Stimulated activated CD4-positive, alpha-beta T cell treated with anti-CD3 and anti-CD28 coated beads, Interleukin-1b, Interleukin-23, amount 100 ng/mL, for 1 hour (primary cell): ENCODE measurements at places on chromosomes 3 and 15.

- DNase-seq, result no peak
Observed at GRCh38 chr3:177657243-177657642, 460.0 kb upstream of the TBL1XR1 start.

DNA sequence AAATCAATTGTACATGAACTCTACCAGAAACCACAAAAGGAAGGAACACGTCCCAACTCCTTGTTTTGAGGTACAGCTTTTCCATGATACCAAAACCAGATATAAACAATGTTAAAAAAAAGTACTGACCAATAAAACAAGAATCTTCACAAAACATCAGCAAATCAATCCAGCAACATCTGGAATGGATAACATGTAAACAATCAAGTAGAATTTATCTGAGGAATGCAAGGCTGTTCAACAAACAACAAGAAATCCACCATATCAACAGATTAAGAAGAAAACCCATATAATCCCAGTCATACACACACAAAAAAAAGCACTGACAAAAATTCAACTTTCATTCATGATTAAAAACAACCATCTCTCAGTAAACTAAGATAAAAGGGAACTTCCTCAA is 26.7 kb downstream of the TJP1 start:
- no peak for DNase-seq

GRCh38 chr3:43249405-43249804 is 36.9 kb upstream of the SNRK start:
- DNase-seq, result no peak

DNA sequence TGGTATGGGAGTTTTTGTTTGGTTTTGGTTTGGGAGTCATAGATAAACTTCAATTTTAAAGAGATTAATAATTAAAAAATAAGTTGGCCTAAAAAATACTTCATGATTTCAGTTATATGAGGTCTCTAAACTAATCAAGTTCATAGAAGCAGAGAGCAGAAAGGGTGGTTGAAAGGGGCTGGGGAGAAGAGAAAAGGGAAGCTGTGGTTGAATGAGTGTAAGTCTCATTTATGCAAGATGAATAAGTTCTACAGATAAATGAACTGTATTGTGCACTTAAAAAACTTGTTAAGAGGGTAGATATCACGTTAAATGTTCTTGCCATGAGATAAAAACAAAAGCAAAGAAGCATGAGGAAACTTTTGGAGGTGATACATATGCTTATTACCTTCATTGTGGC is 188.7 kb downstream of the NSUN3 start:
- no peak for DNase-seq

GRCh38 chr3:18837137-18837755 is 311.1 kb upstream of the KCNH8 start:
- no peak for DNase-seq

GRCh38 chr3:123432832-123433523 is 15.9 kb downstream of the ADCY5 start:
- no peak for DNase-seq

GRCh38 chr3:135911110-135911509 is 54.4 kb upstream of the PPP2R3A start:
- no peak for DNase-seq

DNA sequence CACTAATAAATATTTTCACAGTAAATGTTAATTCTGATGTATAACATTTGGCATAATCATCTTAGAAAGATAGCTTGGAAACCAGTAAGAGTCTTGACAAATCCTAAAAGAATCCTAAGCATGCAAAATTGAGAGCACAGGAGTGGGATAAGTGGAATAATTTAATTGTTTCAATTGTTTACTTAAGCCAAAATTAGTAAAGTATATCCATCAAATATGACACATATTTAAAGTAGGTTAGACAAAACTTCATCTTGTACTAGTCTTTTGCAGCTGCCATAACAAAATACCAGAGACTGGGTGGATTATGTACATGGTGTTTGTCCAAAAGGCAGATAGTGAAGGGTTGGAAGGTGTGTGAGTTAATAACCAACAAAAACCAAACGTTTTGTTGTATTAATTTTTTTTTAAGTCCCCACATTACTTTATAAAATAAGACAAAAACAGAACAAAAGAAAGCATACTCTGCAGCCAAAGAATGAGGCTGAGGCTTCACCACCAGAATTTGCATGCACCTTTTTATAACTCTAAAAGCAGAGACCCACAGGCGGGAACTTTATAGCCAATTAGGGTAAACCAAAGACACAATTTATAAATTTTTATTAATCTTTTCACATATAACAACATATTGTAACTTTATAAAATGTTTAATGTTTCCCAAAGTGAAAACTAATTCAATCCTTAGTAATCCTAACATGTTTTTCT is 41.9 kb upstream of the CD200R1L start:
- DNase-seq, result no peak

GRCh38 chr15:73885954-73886700 is 12.8 kb downstream of the TBC1D21 start:
- DNase-seq, result no peak

DNA sequence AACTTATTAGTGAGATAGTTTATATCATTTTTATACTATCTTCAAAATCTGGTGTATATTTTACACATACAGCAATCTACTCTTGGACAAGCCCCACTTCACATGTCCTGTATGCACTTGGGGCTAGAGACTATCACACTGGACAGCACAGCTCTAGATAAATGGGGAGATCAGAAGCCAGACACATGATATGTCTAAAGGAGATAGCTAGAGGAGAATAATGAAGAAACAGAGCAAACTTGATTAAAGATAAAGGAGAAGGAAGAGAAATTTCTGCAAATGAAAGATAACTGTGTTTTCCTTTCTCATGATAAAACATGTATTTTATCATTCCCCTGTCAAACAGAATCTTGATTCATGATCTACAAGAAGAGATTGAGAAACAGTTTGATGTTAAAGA is 13.0 kb downstream of the CPA3 start:
- DNase-seq, result no peak

DNA sequence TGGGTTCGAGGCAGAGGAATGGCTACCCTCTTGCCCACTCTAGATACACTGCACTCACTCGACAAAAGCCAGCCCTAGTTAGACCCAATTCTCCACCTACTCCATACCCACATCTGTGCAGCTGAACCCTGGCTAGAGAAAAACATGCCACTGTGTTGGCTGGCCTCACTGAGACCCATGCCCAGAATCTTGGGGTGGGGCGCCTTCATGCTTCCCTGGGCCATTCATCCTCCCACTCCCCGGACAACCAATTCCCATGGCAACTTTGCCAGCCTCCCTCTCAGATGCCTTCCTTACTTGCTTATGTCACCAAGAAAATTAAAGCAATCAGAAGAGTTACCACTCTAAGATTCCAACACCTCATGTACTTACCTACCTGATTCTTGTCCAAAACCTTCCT is 9.2 kb upstream of the LIMD1 start:
- no peak for DNase-seq

GRCh38 chr15:39565851-39566250 is 15.0 kb upstream of the THBS1 start:
- no peak for DNase-seq

- DNase-seq, result no peak
Observed at GRCh38 chr15:62989366-62990055, 53.0 kb upstream of the TPM1 start.

DNA sequence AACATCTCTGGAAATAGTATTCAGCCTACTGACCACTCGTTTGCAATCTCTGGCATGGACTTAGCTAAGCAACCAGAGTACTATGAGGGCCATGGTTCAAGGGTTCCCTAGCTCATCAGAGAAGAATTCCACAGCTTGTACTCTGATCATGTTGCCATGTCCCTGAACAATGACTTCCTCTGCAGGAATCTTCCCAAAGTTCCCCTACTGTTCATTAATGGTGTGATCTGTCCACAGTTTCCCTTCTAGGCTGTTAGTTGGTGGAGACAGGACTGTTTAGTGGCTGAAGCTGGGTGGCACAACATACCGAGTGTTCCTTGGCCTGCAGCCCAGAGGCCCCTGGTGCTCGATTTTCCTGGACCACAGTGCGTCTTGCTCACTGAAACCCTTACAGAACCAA is 44.4 kb upstream of the GALNT15 start:
- DNase-seq, result no peak

- DNase-seq, result no peak
Observed at GRCh38 chr3:157132341-157132740, 27.6 kb downstream of the CCNL1 start.

DNA sequence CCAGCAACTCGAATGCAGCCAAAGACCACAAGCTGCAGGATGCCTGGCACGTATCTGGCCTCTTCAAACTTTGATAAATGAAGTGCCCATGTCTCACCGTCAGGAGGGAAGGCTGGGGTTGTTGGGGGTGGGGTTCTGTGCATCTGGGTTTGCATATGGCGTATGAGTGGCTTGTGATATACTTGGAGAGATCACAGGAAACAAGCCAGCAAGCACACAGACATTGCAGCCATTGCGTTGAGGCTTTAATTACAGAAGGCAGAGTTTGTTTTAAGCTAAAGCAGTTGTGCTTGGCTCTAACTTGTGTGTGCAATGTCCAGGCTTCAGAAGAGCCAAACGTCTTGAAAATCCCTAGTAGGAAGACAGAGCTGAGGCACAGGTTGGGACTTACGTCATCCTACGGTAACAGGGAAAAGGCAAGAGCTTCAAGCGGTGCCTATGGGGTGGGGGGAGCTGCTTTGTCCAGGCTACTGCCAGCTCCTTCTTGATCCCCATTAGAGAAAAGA is 109.2 kb downstream of the ASB7 start:
- DNase-seq, result no peak

GRCh38 chr3:106231086-106231485 is 362.3 kb upstream of the CBLB start:
- no peak for DNase-seq

GRCh38 chr15:90617668-90618097 is 88.0 kb downstream of the CRTC3 start:
- DNase-seq, result no peak

GRCh38 chr3:102189956-102190723 is 244.7 kb upstream of the ZPLD1 start:
- DNase-seq, result no peak

GRCh38 chr3:107524841-107525643 is 2.3 kb downstream of the BBX start:
- DNase-seq, result peak; percentile 25

DNA sequence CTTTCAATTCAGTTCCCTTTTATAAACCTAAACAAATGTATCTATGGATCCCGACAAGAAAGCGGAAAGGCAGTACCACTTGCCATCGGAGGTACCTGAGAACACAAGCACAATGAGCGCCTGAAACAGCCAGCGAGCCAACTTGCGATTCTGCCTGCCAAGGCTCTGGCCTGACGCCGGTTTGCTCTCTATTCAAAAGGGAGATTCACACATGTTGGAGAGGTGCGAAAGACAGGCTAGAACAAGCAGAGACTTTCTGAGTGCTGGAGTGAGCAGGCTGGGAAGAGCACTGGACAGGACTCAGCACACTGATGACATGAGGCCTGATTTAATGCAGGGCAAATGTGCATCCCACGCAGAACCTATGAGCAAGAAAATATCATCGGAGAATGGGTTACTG is 17.7 kb upstream of the PRR23E start:
- no peak for DNase-seq

DNA sequence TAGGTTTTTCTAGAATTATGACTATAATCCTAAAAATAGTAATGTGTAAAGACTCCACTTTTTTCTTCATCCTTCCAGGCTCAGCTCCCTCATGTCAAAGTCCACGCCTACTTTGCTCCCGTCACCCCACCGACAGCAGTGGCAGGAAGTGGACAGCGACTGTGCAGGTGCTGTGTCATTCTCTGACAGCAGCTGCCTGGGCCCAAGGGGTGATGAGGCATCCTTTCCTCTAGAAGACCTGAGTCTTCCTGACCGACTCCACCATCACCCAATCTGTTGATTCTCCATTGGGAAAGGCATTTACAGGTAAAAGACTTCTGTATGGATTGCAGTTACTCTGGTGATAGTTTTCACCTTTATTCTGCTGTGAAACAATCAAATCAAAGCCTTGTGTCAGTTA is 54.8 kb downstream of the UBP1 start:
- no peak for DNase-seq

DNA sequence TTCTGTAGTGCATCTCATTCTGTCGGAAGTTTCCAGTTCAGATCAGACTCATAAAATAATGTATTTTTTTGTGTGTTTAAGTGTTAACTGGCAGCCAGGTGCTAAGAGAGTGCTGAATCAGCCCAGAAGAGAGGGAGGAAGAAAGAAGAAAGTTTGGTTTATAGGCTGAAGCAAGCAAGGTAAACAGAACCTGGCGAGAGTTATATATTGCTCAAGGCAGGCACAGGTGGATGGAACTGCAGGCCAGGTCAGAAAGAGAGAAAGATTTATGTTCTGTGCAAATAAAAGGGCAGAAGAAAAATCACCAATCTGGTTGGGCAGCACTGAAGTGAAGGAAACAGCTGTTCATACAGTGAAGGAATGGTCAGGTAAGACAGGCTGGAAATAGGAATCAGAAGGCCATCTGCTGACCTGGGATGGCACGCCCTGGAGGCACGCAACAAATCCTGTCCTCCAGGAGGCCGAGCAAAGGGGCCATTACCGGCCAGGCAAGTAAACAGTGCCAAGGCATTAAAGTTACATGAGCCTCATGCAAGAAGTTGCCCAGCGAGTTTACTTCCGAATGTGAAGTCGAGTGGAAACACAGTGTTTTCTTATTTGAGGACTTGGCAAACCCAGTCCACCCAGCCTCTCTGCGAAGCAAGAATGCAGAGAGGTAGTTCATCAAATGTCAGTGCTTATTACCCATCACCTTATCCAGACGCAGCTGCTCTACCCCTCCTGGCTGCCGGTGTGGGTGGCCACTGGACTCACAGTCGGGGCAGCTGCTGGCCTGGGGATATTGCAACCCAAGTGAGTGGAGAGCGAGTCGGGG is 309.8 kb downstream of the VPS13C start:
- no peak for DNase-seq

DNA sequence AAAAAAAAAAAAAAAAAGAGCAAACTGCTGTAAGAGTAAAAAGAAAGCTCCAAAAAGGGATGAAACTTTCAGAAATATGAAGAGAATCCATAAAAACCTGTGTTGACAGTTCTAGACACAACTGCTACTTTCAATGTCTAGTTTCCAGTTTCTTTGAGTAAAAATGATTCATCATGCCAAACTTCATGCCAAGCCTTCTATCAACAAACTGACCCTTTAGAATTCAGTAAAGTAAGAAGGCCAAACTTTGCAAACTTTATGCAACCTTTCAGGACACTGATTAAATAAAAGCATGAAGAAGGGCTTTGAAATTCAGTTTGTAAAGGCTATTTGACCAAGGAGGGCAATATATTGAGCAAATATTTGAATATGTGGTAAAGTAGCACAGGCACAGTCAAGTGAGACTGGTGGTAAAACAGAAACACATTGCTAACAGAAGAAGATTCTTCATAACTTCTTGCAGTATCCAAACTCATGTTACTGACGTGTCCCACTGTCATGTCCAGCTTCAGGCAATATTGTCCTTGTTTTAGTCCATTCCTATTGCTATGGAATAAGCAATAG is 56.3 kb upstream of the CFAP20DC start:
- DNase-seq, result no peak
